Breast epithelium (tissue), 4 donors: ENCODE measurements at places on chromosomes 16 and 17.
A peak's percentile ranks its signal among the peaks of the same experiment; 100 is the strongest.

DNA sequence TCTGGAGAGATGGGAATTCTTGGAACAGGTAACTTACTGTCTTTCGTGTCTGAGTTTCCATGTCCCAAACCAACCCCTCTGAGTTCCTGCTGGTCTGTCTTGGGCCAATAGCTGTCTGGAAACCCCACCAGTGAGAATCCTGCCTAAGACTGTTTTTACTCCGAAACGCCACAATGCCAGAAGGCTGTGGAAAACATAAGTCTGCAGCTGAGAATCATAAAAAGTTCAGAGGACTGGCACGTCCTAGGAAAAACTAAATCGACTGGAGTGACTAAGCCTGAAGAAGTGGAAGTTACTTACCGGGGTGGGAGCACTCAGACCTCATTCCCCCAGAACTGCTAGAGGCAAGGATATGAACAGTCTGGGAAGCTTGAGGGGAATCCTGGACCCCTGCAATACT is 13.3 kb downstream of the LRRC75A start:
- DNase-seq, result no peak

GRCh38 chr17:81794509-81794908 is 9.4 kb upstream of the GCGR start:
- no peak for DNase-seq

DNA sequence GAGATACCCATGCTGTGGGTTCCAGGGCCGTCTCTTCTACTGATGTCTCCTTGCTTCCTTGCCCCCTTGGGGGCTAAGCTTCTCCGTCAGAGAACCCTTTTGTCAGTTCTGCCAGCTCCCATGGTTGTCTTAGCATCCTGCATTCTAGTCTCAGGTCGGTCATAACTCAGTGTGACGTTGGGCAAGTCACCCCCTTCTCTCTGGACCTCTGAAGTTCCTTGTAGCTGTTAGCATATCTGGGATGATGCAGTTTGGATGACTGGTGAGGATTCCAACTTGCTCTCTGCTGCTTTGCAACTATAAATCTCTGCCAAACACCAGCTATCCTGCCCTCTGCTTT is 8.9 kb upstream of the MYL4 start:
- no peak for DNase-seq

DNA sequence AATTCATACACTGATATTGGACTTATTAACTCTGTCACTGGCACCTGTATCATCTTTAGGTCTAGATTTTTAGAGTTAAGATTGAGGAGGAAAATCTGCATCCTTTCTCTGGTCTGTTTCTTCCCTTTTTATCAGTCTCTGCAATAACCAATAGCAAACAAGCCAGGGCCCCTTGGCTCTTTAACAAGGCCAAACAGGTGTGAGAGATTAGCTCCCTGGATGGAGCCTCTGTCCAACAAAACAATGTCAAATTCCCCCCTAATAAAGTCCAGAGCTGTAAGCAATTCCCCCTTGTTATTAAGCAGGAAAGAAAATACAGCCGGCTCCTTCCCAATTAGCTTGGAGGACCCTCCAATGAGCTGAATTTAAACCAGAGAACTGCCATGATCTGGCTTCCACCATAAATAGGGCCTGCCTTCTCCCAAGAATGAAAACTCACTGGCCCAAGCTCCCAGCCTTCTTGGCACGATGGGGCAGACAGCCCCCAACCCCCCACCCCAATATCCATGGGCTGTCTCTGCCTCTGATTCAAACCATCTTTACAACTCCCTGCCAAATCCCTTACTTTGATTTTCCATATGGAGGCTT is 56.1 kb upstream of the SOX9 start:
- no peak for DNase-seq

DNA sequence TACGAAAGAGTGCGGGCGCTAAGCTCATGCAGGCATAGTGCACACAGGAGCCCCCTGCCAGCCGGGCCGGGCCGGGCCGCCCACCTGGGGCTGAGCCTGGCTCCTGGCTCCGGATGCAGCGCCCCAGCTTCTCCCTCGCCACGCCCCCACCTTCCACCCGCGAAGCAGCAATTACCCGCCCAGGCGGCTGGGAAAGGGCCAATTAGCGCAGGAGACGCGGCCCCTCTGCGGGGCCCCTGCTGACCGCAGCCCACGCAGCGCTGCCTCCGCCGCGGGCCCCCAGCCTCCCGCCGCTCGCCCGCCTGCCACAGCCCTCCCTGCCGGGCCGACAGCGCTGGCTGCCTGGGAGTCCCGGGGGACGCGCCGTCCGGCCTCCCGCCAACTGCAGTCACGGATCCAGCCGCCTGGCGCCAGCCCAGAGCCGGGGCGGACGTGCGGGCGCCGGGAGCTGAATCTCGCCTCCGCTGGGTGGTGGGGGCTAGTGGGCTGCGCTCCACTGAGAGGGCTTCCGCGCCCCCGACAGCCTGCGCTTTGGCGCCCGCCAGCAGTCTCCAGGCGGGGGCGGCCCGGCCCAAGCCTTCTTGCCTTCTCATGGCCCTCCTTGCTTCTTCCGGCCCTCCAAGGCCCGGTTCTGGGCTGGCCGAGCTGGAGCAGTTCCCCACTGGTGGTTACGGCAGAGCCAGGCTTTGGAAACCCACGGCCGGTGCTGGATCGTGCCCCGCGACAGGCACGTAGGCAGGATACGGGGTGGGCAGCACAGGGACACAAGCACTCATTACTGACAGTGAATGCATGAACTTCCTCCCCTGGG is 14.9 kb upstream of the CBFB start:
- peak; percentile 42 for DNase-seq

DNA sequence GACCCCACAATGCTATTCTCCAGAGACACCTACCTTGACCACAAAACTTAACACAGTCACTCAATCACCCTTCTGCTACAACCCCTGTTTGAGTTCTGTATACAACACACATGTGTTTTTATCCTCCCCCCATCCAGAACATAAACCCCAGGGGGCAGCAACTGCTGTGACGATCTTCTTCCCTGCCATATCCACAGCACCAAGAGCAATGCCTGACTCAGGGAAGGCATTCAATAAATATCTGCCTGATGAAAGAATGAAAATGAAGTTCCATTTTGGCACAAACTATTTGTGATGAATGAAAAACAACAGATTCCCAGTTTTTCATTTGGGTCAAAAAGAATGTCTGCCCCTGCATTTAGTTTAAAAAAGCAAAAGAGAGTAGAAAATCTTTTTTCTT is 27.0 kb downstream of the ASIC2 start:
- no peak for DNase-seq

GRCh38 chr17:81102869-81103268 is 62.4 kb upstream of the PVALEF start:
- no peak for DNase-seq

DNA sequence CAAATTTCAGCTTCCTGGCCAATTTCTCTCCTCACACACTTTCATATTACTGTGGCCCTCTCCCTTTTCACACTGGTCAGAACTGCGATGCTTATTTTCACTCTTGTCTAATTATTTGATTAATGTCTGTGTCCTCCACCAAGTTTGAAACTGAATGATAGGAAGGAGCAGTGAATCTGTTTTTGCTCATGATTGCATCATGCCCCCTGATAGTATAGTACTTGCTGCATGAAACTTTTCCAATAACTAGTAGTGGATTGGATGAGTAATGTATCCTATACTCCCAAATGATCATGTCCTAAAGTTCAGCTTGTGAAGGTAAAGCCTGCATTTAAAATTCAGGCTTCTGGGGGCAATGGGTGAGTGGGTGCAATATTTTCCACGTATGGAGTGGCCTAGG is 121.2 kb downstream of the ASIC2 start:
- no peak for DNase-seq

DNA sequence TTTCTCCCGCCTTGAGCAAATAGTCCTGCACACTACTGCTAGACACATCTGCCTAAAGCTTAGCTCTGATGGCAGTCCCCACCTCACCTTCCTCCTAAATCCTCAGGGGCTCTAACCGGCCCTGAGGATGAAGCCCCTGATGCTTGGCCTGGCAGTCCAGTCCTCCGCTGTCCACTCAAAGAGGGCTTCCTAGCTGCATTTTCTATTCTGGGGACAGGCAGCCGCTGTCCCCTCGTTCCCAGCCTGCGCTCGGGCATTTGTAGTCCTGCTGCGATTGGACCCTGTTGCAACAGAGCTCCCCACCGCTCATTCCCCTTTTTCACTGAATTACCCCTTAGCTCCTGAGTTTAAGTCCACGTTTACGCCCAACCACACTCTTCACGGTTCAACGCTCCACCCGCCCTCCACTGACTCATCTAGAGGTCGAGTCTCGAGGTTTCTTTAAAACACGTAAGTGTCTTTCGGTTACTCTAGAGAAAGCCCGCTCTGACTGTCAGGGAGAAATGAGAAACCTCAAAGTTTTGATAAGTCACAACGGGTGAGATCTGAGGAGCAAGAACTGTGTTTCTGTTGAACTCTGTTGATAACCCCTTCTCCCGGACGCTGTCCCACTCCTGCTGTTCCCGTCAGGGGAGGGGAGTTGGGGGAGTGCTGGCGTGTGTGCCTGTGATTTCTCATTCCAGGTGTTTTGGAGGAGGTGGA is 4.5 kb downstream of the CCR7 start:
- no peak for DNase-seq

DNA sequence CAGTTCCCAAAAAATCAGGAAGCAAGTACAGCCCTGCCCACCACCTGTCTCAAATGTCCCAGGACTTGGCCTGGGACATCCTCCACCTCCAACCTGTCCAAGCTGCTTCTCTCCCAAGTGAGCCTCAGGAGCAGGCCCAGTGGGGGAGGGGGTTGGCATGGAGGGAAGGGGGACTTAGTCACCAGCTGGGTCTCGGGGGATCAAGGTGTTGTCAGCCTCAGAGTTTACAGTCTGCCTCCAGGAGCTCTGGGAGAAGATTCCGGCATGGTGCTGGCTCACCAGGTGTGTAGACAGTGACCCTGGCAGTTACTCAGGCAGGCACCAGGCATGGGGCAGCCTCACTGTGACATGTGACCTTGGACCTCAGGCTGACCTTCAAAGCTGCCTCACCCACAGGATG is 19.7 kb downstream of the ZNF423 start:
- no peak for DNase-seq

- no peak for DNase-seq
These were observed 8.8 kb downstream of the FAAP100 start for GRCh38 chr17:81543339-81543675.

GRCh38 chr16:1258225-1258600 is 2.3 kb downstream of the TPSD1 start:
- no peak for DNase-seq

DNA sequence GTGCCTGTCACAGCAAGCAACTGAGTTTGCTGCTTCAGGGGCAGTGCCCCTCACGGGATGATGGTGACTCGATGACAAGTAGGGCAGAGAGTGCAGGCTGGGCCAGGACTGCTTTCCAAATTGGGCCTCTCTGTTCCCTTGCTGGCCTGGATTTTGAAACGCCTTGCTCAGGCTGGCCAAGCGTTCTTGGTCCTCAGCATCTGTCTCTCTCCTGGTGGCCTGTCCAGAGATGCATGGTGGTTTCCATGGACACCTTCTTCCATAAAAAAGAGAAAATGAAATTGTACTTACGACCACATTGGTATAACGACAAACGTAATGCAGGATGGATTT is 19.4 kb upstream of the PRM1 start:
- DNase-seq, result no peak

GRCh38 chr17:71849783-71850768 is 270.7 kb upstream of the SOX9 start:
- no peak for DNase-seq

DNA sequence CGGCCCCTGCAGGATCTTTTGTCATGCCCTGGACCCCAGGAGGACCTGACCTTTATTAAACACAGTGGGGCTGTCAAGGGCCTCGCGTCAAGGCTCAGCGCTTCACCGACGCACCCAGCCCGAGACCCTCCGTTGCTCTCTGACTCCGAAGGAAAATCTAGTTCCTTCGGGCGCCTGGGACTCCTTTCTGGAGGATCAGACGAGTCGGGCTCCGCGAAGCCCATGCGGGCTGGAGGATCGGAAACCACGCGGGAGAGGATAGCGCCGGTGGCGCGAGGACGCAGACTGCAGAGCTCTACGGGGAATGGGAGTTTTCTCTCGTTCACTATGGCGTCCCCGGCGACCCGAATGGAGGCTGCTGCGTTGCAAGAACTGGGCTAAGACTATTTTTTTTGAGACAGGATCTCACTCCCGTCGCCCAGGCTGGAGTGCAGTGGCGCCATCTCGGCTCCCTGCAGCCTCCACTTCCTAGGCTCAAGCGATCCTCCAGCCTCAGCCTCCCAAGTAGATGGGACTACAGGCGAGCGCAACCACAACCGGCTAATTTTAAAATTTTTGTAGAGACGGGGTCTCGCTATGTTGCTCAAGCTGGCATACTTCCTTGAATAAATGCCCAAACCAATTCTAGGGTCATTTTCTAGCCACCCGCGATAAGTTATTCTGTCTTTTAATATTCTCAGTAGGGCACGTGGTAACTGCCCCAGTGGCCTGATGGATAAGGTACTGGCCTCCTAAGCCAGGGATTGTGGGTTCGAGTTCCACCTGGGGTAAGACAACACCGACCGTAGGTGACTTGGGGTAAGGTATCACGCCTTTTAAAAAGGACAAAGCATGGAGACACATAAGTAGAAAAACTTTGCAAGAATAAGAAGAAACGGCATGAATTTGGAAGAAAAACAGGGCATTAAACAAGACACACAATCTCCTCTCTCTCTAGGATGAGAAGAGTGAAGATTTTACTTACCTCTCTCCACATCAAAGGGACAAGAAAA is 5.5 kb downstream of the OR1F1 start:
- DNase-seq, result no peak

- DNase-seq, result no peak
These were observed 87.8 kb downstream of the CRISPLD2 start for GRCh38 chr16:84907575-84907974.

- no peak for DNase-seq
These were observed 22.5 kb downstream of the CMIP start for GRCh38 chr16:81467072-81467471.

DNA sequence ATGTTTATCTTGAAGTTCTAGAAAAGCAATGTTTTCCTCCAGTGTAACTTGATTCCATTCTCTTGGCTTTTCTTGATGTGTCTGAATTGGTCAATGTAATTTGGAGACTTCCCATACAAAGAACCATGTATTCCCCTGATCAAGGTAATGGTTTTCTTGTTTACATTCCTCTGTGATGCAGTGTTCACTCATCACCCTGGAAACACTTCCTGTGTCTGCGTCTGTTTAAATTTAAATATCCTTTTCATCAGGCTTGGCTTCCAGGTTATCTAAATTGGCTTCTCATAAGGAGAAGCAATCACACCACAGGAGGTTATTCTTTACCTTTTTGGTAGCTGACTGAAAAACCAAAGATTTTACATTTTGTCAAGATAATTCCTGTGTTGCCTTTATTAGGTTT is 237.3 kb upstream of the WSCD1 start:
- DNase-seq, result no peak

DNA sequence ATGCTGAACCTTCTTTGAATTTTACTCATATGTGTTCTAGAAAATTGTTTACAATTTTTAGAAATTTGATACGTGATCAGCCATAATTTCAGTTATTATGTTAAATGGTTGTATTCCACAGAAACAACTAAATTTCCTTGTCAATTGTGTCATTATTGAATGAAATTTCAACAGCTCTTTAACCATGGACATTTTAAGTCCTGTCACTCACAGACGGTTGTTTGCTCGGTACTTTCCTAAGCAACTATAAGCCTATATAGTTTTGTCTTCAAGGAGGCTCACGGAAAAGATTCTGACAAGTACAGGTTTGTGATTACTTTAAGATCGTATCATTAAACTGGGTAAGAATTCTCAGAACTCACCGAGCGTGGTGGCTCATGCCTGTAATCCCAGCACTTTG is 31.8 kb downstream of the SLC39A11 start:
- DNase-seq, result no peak
